ENCODE measurements at places on chromosomes 6 and 20.

GRCh38 chr6:19844689-19845088, 7.5 kb downstream of the ID4 start:
- no peak for DNase-seq

- no peak for DNase-seq
Observed at GRCh38 chr6:158042245-158042798, 60.7 kb downstream of the SYNJ2 start.

DNA sequence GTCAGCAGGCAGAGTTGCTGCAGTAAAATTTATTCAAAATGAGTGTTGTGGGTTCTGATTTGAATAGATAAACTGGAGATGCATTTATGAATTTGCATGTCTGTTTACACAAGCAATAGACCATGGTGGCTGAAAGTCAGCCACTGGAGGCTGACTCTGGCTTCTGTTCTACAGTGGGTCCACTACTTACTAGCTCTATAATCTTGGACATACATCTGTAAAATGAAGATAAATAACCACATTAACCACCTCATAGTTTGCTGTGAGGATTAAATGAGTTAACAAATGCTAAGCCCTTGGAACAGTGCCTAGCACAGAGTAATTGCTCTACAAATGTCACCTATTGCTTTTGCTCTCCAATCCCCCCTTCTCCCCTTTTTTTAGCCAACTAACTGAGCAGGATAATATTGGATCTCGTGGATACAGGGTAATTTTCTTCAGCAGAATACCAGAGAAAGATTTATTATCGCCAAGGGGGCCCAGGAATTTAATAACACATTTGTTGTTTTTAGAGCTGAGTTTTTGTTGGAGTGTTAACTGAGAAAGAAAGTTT, 1.4 kb upstream of the PM20D2 start:
- no peak for DNase-seq

DNA sequence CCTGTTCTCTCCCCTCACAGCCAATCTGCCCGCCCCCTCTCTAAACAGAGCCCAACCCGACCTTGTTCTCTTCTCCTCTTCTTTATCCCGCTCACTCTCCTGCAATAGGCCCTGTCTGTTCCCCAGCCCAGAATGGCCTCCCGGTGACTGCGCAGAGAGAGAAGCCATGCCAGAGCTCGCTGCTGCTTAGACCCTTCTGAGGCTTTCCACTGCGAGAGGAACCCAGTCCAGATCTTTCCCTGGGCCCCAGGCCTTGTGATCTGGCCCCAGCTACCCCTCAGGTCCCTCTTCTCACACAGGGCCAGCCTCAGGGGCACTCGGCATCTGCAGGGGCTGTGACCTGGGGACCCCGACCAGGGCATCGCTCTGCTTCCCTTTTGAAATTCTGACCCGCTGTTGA, 58.1 kb downstream of the TMEM242 start:
- no peak for DNase-seq

DNA sequence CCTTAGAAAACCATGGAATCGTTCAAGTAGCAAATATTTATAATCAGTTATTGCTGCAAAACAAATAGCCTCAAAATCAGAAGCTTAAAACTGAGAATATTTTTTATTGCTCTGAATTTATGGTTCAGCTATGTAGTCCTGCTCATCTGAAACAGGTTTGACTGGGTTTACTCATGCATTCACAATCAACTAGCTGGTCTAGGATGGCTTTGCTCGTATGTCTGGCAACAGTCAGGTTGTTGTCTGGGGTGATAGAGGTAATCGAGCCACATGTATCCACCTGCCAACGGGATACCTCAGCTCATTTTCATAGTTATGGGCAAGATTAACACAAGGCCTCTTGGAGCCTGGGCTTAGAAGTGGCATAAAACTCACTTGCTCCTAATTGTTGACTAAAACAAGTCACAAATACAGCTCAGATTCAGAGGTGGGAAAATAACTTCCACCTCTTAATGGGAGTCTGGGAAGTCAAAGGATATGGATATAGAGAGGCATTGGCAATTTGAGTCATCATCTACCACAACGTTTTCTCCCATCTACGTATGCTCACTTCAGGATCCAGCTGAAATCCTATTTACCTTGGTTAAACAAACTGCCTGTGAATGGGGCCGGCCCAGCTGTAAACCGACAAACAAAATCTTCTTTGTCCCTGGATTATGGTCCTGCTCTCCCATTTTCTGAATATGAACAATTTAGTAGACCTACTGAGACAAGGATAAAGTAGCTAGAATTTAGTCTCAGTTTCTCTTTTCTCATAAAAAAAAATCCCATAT, 54.5 kb upstream of the TENT5A start:
- no peak for DNase-seq

DNA sequence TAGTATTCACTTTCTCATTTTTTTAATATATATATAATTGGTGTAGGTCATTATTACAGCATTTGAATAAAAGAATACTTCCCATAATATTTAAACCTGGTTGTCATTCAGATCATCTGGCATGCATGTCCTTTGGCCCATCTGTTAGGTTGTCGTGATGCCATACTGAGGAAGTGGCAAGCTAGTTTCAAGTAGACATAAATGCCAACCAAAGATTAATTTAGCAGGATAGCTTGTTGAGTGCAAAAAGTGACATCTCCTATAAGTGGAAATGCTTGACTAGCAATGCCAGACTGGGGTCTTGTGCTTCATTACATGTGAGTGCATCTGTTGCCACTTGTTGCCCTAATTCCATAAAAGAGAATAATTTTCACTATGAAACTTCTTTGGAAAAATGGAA, 1044.7 kb downstream of the GRIK2 start:
- peak; percentile 93 for DNase-seq

- DNase-seq: no peak
Observed at GRCh38 chr6:106060167-106060566, 26.0 kb upstream of the PRDM1 start.

DNA sequence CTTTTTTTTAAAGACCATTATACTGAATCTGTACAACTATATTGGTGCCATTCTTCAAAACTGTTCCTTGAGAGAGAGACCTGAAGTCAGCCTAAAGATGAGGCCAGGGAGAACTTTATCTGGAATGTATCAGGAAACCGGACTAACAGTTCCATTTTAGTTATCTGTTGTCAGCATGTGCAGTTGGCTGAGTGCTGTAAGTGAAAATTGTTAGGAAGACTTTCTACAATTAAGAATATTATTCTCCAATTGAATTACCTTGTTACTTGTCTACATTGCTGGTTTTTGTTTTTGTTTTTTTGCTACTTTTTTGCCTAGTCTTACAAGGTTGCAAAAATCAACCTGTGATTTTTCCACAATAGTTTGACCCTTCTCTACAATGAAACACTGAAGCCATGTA, 7.5 kb downstream of the CEP57L1 start:
- DNase-seq: no peak

DNA sequence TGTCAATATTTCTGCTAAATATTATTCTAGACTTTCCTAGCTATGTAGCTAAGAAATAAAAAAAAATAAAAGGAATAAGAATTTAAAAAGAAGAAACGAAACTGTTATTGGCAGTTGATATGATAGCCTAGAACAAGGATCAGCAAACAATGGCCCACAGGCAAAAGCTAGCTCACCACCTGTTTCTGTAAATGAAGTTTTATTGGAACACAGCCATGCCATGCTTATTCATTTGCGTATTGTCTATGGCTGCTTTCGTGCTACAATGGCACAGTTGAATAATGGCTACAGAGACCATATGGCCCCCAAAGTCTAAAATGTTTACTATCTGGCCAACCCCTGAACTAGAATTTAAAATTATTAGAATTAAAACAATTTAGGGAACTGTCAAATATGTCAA, 952.6 kb upstream of the MAP3K7 start:
- DNase-seq: no peak

DNA sequence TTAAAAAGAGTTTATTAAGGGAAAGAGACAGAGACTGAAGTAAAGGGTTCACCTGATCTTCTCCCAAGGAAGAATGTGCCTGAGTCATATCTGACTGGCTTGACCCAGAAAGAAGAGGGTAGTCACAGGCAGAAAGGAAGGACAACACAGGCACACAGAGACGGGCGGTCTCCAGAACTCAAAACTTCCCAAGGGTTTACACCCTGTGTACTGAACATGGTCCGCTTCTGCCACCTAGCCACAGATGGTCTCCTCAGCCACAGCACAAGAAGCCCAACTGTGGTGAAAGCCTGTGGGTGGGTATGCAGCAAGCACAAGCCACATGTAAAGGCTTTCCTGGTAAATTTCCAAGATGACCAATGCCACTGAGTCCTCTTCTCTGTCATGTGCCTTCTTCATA, 17.2 kb downstream of the UNC5CL start:
- DNase-seq: peak; percentile 31

GRCh38 chr6:138971601-138972000, 16.5 kb downstream of the REPS1 start:
- DNase-seq: no peak

- no peak for DNase-seq
Observed at GRCh38 chr6:46421939-46422338, 69.3 kb downstream of the RCAN2 start.

- no peak for DNase-seq
Observed at GRCh38 chr20:24977797-24978196, 14.8 kb downstream of the APMAP start.

DNA sequence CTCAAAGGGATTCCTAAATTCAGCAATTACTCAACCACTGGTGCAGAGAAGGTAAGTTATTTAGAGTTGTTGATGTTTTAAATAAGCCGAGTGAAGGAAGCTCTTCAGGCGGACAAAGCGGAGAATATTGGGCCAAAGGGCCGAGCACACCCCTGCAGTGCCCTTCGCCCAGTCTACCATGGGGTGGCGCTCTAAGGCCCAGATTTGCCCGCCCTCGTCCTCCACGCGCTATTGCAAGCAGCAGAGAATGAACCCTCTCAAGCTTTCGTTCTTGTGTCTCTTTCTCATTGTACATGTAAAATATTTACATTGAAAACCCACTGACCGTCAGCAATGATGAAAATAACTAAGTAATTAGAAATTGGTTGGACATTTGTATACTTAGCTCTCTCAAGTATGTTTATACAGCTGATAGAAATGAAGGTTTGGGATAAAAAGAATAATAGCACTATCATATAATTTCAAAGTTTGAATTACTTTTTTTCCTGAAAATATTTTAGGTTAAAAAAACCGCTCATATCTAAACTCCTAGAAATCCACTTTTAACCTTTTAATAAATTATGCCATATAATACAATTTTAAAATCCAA, 195.0 kb upstream of the CEP162 start:
- DNase-seq: no peak

DNA sequence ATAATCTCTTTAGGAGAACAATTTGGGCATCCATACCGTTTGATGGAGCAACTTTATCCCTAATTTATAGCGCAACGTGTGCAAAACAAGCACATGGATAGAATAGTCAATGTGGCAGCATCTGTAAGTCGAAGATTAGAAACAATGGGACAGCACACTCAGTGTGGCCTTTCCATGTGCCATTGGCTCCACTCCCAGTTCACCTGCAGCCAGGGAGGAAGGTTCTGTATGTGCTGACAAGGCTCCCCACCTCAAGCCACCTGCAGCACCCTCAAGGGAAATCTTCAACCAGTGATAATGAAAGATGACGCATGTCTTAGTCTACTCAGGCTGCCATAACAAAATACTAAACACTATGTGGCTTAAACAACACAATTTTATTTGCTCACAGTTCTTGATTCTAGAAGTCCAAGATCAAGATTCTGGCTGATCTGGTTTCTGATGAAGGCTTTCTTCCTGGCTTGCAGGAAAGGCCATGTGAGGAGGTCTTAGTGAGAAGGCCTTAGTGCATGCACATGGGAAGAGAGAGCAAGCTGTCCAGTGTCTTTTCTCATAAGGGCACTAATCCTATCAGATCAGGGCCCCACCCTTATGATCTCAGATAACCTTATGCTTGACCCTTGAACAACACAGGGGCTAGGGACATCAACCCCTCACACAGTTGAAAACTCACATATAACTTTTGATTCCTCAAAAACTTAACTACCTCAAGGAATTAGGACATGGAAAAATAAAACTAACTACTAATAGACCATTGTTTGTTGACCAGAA, 34.9 kb upstream of the SHLD1 start:
- DNase-seq: no peak

- no peak for DNase-seq
Observed at GRCh38 chr6:169989594-169989993, 238.2 kb downstream of the ERMARD start.
